CD4-positive, CD25-positive, alpha-beta regulatory T cell (primary cell): ENCODE measurements at places on chromosomes 4 and X.

- DNase-seq: no peak
Measured at GRCh38 chr4:168736860-168737805, 240.3 kb downstream of the PALLD start.

GRCh38 chrX:56797574-56798338, 68.7 kb downstream of the NBDY start:
- no peak for DNase-seq

GRCh38 chr4:145528601-145529000, 46.9 kb downstream of the SMAD1 start:
- DNase-seq: no peak

DNA sequence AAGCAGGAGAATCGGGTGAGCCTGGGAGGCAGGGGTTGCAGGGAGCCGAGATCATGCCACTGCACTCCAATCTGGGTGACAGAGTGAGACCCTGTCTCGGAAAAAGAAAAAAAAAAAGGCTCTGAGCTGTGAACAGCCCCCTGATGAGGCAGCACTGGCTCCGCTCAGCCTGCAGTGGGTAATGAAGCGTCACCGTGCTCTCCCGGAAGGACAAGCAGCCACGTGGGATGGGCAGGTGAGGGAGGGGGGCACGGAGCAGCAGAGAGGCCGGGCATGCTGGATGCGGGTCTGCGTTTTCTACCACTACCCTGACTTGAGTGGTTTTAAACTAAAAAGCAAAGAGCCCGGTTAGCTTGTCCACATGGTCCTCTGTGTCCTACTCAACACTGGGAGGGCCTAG, 15.5 kb downstream of the TACC3 start:
- no peak for DNase-seq

DNA sequence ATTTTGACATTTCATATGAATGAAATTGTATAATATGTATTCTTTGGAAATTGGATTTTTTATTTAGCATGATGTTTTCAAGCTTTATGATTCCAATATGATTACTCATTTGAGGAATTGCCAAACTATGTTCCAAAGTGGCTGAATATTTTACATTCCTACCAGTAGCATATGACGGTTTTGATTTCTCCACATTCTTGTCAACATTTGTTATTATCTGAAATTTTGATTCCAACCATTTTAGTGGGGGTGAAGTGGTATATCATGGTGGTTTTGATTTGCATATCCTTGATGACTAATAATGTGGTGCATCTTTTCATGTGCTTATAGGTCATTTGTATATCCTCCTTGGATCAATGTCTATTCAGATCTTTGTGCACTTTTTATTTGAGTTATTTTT, 2.6 kb upstream of the BEX1 start:
- no peak for DNase-seq

DNA sequence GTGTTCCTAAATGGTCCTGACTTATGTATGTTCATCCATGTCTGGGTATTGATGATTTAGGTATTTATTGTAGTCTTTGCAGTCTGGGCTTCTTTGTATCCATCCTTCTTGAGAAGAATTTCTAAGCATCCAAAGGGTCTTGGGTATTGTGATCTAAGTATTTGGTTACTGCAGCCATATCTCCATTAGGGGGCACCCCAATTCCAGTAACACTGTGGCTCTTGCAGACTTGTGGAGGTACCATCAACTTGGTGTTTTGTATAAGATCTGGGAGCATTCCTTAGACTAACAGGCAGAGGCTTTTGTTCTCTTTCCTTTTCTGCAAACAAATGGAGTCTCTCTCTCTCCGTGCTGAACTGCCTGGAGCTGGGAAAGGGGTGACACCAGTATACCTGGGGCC, 113.7 kb upstream of the NEXMIF start:
- peak; percentile 48 for DNase-seq

DNA sequence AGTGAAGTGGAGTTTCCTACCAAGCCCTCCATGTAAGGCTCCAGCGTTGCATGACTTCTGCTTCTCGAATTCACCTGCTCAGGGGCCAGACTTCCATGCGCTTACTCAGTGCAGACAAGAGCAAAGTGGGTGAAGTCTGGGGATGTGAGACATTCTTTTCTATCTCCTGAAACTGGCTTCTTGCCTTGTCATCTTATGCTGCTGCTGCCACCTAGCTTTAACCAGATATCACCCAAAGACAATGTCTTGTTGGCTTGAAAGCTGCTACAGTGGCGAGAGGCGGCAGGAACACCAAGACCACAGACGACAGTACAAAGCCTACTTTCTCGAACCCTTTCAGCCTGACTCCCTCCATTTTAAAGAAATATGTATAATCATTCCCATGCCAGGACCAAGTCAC, 103.6 kb upstream of the ADGRG2 start:
- DNase-seq: no peak

GRCh38 chr4:6960154-6960553, 50.5 kb downstream of the TBC1D14 start:
- DNase-seq: no peak

GRCh38 chr4:14188214-14188613, 560.7 kb upstream of the BOD1L1 start:
- no peak for DNase-seq

DNA sequence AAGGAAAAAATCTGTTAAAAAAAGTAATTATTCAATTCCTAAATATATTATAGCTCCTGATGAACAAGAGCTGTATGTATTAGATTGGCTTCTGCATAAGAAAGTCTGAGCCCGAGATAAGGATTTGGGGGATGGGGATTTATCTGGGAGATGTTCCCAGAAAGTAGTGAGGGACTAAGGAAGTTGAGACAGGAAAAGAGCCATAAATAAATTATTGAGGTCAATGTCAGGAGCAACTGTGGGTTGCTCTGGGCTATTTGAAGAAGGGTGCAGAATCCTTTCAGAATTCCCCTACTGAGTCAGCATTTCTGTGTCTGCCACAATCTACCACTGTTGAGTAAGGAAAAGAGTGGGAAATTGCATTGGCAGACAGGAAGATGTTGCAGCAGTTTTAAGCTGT, 3.1 kb upstream of the TDO2 start:
- no peak for DNase-seq

GRCh38 chr4:16977081-16977480, 78.6 kb upstream of the LDB2 start:
- no peak for DNase-seq

GRCh38 chr4:5224340-5224739, 173.1 kb downstream of the STK32B start:
- DNase-seq: no peak

GRCh38 chrX:153764786-153765137, 713 bp downstream of the PLXNB3 start:
- no peak for DNase-seq

- no peak for DNase-seq
Measured at GRCh38 chr4:121213940-121214339, 49.8 kb upstream of the TNIP3 start.

DNA sequence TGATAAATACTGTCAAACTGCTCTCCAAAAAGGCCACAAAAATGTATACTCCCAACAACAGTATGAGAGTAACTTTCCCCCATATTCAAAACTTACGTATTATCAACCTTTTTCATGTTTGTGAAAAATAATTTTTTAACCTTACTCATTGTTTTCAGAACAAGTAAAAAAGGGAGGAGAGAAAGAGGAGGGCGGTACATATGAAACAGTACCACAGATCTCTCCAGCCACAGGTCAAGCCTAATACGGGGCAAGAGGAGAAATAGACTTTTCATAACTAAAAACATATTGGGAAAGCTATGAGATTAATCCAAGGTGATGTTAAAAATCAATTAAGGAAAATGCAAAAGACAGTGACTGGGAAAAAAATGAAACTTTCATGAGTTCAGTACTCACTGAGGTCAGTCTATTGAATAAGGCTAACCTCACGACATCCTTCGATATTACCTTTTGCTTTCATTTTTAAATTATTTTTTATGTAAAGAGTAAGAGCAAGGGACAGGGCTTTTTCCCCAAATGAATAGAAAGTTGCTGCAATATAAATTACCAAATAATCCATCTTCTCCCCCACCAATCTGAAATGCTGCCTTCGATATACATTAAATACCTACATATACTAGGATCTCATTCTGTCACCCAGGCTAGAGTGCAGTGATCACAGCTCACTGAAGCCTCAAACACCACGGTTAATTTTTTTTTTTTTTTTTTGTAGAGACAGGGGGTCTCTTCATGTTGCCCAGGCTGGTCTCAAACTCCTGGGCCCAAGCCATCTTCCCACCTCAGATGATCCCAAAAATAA, 25.3 kb downstream of the FBXW7 start:
- no peak for DNase-seq

GRCh38 chr4:82989575-82990429, 20.8 kb downstream of the LIN54 start:
- peak; percentile 73 for DNase-seq

DNA sequence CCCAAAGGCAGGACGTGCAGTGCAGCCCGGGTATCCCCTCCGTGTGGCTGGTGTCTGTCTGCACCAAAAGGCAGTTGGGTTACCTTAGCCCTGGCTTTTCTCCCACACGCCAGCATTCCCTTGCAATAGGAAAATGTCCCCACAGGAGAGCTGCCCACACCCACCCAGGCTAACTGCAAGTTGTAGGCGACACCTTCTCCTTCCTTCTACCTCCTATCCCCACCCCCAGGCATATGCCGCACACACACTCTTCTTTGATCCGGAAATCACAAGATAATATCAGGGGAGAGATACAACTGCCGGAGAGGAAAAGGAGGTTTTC, 444 bp upstream of the APBB2 start:
- no peak for DNase-seq

DNA sequence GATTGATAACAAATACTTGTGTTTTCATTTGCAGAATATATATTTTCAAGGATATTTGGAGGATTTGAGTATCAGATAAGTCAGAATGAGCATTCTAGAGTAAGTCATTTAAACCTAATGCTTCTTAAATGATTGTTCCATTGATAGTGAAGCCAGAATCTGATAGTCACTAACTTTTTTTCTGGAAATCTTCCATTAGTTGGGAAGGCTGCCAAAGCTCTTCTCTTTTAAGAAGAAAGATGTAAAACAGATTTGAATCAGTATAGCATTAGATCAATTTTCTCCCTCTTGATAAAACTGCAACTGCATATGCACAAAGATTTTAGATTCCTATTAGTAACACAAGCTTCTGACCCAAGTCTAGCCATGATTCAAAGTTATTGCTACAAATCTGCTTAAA, 256.7 kb downstream of the SPOCK3 start:
- DNase-seq: no peak

GRCh38 chr4:188737251-188738002, 598.2 kb downstream of the TRIML1 start:
- no peak for DNase-seq

DNA sequence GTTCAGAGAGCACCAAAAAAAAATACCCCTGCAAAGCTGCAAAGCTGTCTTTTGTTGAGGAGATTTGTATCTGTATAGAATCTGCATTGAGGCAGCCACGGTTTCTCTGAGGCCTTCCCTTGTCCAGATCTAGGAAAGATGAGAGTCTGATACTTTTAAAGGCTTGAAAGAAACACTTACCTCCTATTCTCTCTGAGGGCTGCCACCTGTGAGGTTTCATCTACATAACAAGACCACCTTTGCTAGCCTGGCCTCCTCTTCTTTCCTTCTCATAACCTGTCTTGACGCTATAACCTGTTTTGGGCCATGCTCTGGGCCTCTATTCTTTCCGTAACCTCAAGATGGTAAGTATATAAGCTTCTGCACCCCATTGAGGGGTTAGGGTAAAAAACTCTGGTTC, 779.6 kb upstream of the HTR2C start:
- no peak for DNase-seq
